ENCODE measurements at places on chromosomes 3 and 15.

GRCh38 chr3:136671921-136672320 is 80.3 kb downstream of the STAG1 start:
- no peak for DNase-seq

- no peak for DNase-seq
Measured at GRCh38 chr15:99669250-99669649, 64.0 kb downstream of the LYSMD4 start.

DNA sequence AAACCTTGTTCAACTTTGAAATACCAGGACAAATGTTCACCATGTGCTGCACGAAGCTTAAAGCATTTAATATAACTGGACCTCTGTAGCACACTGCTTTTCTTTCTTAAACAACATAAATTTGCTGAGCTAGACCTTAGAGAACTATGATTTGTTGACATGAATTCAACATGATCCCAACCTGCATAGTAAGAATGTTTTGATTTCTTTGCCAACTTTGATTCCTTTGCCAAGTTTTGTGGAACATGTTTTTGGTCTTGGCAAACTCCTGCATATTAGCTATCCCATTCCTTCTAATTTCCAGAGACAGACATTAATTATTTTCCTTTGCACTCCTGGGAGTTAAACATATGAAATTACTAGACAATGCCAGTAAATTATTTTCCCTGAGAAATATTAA is 197.2 kb upstream of the RBMS3 start:
- DNase-seq, result no peak

DNA sequence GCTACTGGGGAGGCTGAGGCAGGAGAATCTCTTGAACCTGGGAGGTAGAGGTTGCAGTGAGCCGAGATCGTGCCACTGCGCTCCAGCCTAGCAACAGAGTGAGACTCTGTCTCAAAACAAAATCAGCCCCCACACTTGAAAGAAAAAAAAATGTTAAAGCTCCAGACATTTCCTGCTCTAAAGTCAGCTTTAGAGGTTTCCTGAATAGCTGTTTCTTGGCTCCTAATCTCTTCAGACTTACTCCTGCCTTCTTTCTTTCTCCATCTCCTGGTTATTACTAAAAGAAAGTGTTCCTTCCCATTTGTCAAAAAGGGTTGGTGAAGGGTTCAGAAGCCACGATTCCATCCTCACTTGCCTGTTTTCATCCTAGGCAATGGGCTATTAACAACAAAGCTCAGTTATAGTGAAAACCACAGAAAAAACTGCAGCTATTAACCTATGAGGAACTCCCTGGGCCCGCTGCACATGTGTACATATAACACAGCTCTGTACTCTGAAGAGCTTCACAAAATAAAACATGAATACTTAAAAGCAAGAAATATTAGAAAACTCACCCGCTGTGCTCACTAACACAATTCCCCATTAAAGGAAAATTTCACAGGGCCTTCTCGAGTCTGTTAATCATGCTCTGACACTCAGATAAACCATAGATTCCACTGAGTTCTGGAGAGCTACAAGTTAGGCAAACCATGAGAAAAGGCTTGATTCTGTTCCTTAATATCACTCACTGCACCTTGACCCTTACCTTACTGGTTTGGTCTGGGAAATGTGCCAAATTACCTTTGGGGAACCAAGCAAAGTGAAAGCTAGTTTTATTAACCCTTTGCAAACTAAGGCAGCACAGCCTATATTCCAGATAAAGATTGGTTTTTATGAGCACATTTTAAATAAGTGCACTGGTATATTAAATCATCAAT is 89.9 kb upstream of the TSPAN3 start:
- no peak for DNase-seq

DNA sequence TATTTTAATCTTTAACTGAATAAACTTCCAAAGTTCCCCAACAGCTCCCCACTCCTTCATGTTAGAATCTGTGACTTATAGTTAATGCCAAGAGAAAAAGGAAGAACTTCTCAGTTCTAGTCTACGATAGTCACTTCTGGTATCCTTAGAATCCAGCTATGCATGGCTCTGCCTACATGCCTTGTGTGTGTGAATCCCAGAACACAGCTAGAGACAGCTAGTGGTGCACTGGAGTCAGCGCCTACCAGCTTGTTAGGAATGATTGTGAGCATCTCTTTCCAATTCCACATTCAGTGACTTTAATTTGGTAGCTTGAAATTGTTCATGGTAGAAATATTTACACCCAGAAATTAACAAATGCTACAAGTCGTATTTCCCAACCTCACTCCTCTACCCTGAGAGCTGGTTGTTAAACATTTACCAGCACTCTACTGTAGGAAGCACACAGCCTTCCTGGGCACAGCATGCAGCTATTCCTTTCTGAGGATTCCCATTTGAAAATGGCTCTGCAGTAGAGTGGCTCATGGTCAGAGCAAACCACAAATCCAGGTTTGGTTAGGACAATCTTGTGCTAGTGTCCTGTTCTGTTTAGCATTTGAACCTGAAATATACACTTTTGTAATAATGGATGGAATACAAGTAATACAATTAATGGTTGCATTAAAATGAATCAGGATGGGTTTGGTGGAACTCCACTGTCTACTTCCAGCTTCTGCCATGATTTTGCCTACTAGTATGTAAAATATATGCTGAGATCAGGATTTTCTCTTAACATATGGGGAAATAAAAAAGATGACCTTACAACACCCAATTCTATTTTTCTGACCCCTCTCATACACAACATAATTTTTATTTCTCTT is 371.0 kb upstream of the GBE1 start:
- DNase-seq, result no peak

DNA sequence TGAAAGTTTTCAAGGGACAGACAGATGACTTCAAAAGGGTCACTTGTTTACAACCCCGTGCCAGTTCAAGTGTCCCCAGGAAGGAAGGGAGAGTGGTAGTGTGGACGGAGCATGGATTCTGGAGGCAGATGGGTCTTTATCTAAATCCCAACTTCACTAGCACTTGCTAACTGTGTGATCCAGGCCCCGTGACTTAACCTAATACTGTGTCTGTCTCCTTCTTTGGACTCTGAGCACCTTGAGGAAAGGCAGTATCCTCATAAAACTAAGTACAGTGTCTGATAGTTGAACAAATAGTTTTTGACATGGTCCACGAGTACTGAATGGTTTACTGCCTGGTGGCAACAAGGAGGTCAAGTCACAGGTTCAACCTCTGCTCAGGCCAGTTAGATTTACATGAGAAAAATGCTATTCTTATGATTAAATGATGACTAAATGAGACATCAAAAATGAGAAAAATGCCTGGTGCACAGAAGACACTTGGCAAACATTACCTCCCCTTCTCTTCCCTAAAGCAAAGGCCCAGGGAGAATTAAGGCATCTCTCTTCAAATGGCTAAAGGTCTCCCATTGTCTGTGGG is 48.9 kb downstream of the ABCC5 start:
- DNase-seq, result no peak

DNA sequence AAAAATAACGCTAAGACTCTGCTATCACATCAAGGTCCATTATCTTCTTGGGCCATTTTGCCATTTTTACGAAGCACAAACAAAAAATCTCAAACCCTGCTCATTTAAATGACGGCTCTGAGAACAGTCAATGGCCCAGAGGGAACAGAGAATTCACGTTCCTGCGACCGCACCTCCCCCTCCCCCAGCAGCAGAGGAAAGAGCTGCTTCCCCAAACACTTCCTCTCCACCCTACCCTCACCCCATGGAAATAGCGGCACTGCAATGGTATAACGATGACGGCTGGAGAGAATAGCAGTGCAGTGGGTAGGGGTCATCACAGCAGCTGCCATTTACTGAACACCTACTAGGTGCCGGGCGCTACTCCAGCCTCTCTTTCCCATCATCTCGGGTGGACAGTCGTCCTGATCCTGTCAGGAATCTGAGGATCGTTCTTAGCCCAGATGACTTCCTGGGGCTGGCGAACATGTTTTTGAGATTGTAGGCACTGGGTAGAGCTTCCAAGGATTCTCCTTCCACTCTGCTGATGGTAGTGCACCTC is 113.3 kb downstream of the IQSEC1 start:
- no peak for DNase-seq

DNA sequence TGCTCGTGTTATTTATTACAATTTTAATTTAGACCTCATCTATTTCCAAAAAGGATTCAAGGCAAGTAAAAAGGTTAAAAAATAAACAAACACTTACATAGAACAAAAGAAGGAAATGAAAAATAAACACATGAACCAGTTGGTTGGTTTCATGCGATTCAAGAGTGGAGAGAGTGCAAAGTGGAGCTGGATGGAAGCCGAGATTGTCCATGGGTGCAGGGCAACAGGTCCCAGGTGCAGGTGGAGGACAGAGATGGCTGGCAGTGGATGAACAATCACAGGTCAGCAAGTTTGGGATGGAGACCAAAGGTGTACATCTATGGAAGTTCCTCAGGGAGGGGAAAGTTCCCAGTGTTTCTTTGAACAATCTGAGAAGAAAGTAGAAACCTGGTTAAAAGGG is 11.6 kb upstream of the SEMA5B start:
- no peak for DNase-seq

All from stimulated activated CD8-positive, alpha-beta memory T cell treated with anti-CD3 and anti-CD28 coated beads, Interleukin-4, amount 100 ng/mL, for 24 hours (primary cell).